Adrenal gland (tissue), 19 donors: ENCODE measurements at places on chromosomes 16 and 17. TPM values are rescaled to one million over a fixed set of nuclear protein-coding genes. Genes with fewer than 3 reads are reported as not detected.

GRCh38 chr16:52545898-52546266 is 1.1 kb downstream of the TOX3 start:
- no peaks in the 10 kb centered on the region for H3K36me3 ChIP-seq
- H3K27me3 ChIP-seq = peaks cover 34% of the 10 kb centered on the region
- no peak overlapping the region for H3K4me3 ChIP-seq
- DNase-seq = no peak
- H3K4me1 ChIP-seq = no peaks in the 10 kb centered on the region
- H3K27ac ChIP-seq = no peak overlapping the region

GRCh38 chr17:50550661-50551432 is 3.9 kb downstream of the SPATA20 start:
- H3K27ac ChIP-seq = peak overlapping the region; percentile 46
- no peaks in the 10 kb centered on the region for H3K27me3 ChIP-seq
- H3K4me3 ChIP-seq = no peak overlapping the region
- H3K36me3 ChIP-seq = no peaks in the 10 kb centered on the region
- peaks cover 9% of the 10 kb centered on the region for H3K4me1 ChIP-seq

The RNF222 gene
- not detected for total RNA-seq

GRCh38 chr17:83046448-83047181 is 32.8 kb upstream of the METRNL start:
- no peaks in the 10 kb centered on the region for H3K4me1 ChIP-seq
- no peak overlapping the region for H3K27ac ChIP-seq
- DNase-seq = peak; percentile 21
- H3K36me3 ChIP-seq = no peaks in the 10 kb centered on the region

DNA sequence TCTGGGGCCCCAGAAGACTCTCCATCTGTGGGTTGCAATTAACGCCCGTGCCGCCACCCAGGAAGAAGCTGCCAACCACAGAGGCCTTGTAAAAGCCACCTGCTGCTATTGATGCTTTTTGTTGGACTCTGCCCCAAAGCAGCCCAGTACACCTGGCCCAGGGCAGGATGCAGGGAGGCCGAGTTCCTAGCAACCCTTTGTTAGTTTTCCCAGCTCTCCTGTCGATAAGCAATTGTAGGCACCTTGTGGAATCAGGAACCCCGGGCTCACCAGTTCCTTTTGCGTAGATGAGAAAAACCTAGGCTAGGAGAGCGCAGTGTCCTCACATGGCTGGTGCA is 103.3 kb downstream of the ABCC6 start:
- no peaks in the 10 kb centered on the region for H3K27me3 ChIP-seq
- peaks cover 22% of the 10 kb centered on the region for H3K36me3 ChIP-seq
- peak overlapping the region; percentile 31 for H3K27ac ChIP-seq
- H3K4me1 ChIP-seq = no peaks in the 10 kb centered on the region
- no peak overlapping the region for H3K4me3 ChIP-seq

The CDK10 gene
- 71.5 TPM for total RNA-seq

- no peak overlapping the region for H3K4me3 ChIP-seq
- H3K27me3 ChIP-seq = no peaks in the 10 kb centered on the region
- no peaks in the 10 kb centered on the region for H3K4me1 ChIP-seq
- DNase-seq = peak; percentile 85
- peak overlapping the region; percentile 87 for H3K27ac ChIP-seq
Observed at GRCh38 chr16:1002399-1003166, 21.0 kb downstream of the SOX8 start.

The SOST gene
- total RNA-seq = not detected

The LPO gene
- not detected for total RNA-seq

DNA sequence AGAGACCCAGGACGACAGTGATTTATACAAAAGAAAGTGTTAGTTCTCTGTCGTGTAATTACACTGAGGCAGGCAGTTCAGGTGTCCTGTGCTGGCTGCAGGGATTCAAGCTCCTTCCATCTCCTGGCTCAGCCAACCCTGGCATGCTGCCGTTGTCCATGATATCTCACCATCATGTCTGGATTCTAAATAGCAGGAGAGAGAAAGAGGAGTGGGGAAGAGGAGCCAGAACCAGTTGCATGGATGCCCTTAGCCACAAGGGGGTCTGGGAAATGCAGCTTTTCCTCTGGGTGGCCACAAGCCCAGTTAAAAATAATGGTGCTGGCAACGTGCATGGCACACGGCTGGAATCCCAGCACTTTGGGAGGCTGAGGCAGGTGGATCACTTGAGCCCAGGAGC is 9.7 kb downstream of the C16orf54 start:
- H3K4me3 ChIP-seq = no peak overlapping the region
- peaks cover 9% of the 10 kb centered on the region for H3K27me3 ChIP-seq
- H3K4me1 ChIP-seq = no peaks in the 10 kb centered on the region
- H3K27ac ChIP-seq = no peak overlapping the region
- DNase-seq = no peak

The PERCC1 gene
- not detected for total RNA-seq

GRCh38 chr17:67245694-67246402 is 852 bp upstream of the HELZ start:
- DNase-seq = peak; percentile 36
- peak overlapping the region; percentile 78 for H3K4me3 ChIP-seq
- H3K27me3 ChIP-seq = no peaks in the 10 kb centered on the region
- peak overlapping the region; percentile 63 for H3K27ac ChIP-seq
- peaks cover 27% of the 10 kb centered on the region for H3K4me1 ChIP-seq
- no peaks in the 10 kb centered on the region for H3K36me3 ChIP-seq

DNA sequence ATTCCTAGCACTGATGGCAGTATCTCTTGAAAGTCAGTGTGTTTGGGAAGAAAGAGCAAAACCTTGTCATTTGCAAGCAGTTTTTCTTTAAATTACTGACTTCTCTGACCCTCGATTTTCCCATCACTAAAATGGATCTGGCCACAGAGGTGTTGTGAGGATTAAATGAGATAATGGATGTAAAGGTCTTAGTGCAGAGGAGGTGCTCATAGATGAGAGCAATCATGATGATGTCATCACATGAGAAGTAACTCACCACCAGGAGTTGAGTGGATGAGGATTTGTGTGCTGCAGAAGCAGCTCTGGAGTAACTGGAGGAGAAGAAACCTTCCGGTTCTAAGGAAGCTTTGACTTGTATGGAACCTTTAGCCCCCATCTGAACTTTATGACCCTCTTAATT is 30.6 kb downstream of the PITPNM3 start:
- no peak for DNase-seq
- no peaks in the 10 kb centered on the region for H3K36me3 ChIP-seq
- no peak overlapping the region for H3K27ac ChIP-seq
- no peaks in the 10 kb centered on the region for H3K4me1 ChIP-seq
- no peaks in the 10 kb centered on the region for H3K27me3 ChIP-seq
- no peak overlapping the region for H3K4me3 ChIP-seq

- no peaks in the 10 kb centered on the region for H3K36me3 ChIP-seq
- H3K4me3 ChIP-seq = no peak overlapping the region
- no peak overlapping the region for H3K27ac ChIP-seq
- no peaks in the 10 kb centered on the region for H3K27me3 ChIP-seq
Observed at GRCh38 chr17:50027881-50028735, 27.8 kb upstream of the ITGA3 start.

- no peaks in the 10 kb centered on the region for H3K27me3 ChIP-seq
- H3K4me1 ChIP-seq = peaks cover 28% of the 10 kb centered on the region
- H3K36me3 ChIP-seq = no peaks in the 10 kb centered on the region
- no peak overlapping the region for H3K4me3 ChIP-seq
Observed at GRCh38 chr16:14121142-14121541, 50.0 kb downstream of the MRTFB start.

GRCh38 chr17:7903154-7904103 is 12.7 kb downstream of the RNF227 start:
- H3K36me3 ChIP-seq = peaks cover 100% of the 10 kb centered on the region
- no peaks in the 10 kb centered on the region for H3K4me1 ChIP-seq
- peak; percentile 72 for DNase-seq
- no peaks in the 10 kb centered on the region for H3K27me3 ChIP-seq

GRCh38 chr16:21991621-21992020 is 9.3 kb downstream of the PDZD9 start:
- H3K4me1 ChIP-seq = no peaks in the 10 kb centered on the region
- no peaks in the 10 kb centered on the region for H3K36me3 ChIP-seq
- no peak overlapping the region for H3K4me3 ChIP-seq
- H3K27me3 ChIP-seq = no peaks in the 10 kb centered on the region

GRCh38 chr17:82586576-82587233 is 61.5 kb downstream of the WDR45B start:
- peaks cover 34% of the 10 kb centered on the region for H3K36me3 ChIP-seq
- no peak overlapping the region for H3K27ac ChIP-seq
- peaks cover 13% of the 10 kb centered on the region for H3K4me1 ChIP-seq
- H3K27me3 ChIP-seq = no peaks in the 10 kb centered on the region
- no peak overlapping the region for H3K4me3 ChIP-seq

DNA sequence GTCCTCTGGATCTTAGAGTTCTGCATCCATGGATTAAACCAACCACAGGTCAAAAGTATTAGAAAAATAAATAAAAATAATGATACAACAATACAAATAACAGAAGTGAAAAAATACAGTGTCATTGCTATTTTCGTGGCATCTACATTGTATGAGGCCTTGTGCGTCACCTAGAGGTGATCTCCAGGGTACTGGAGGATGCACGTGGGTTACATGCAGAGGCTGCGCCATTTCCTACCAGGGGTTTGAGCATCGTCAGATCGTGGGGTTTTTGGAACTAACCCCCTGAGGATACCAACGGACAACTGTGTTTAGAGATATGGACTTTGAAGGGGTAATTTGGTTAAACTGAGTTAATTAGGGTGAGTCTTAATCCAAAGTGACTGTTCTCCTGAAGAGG is 224.7 kb downstream of the ENGASE start:
- H3K27ac ChIP-seq = no peak overlapping the region
- H3K4me3 ChIP-seq = no peak overlapping the region
- DNase-seq = no peak
- H3K36me3 ChIP-seq = no peaks in the 10 kb centered on the region
- H3K4me1 ChIP-seq = no peaks in the 10 kb centered on the region
- H3K27me3 ChIP-seq = peaks cover 15% of the 10 kb centered on the region

The TBC1D28 gene
- total RNA-seq = not detected

GRCh38 chr17:58276423-58276822 is 4.3 kb downstream of the MPO start:
- DNase-seq = no peak
- no peak overlapping the region for H3K27ac ChIP-seq
- no peaks in the 10 kb centered on the region for H3K36me3 ChIP-seq
- no peak overlapping the region for H3K4me3 ChIP-seq
- peaks cover 4% of the 10 kb centered on the region for H3K27me3 ChIP-seq

DNA sequence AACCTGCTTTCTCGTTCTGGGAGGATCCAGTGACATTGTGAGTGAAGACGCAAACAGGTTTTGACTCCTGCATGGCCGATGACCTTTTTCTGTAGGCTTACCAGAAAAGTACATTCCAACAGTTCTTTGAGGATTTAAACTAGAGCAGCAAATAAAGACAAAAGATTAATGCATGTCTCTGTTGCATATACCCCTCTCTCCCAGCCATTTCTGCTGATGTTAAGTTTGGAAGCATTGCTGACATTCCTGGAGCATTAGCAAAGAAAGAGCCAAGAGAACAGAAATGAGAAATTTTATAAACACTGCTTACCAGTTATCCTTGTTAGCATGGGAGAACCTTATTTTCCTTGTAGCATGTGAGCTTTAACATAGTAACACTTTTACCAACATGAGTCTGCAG is 49.3 kb downstream of the SIAH1 start:
- DNase-seq = no peak
- H3K4me1 ChIP-seq = no peaks in the 10 kb centered on the region
- no peak overlapping the region for H3K27ac ChIP-seq
- no peak overlapping the region for H3K4me3 ChIP-seq
- no peaks in the 10 kb centered on the region for H3K27me3 ChIP-seq

DNA sequence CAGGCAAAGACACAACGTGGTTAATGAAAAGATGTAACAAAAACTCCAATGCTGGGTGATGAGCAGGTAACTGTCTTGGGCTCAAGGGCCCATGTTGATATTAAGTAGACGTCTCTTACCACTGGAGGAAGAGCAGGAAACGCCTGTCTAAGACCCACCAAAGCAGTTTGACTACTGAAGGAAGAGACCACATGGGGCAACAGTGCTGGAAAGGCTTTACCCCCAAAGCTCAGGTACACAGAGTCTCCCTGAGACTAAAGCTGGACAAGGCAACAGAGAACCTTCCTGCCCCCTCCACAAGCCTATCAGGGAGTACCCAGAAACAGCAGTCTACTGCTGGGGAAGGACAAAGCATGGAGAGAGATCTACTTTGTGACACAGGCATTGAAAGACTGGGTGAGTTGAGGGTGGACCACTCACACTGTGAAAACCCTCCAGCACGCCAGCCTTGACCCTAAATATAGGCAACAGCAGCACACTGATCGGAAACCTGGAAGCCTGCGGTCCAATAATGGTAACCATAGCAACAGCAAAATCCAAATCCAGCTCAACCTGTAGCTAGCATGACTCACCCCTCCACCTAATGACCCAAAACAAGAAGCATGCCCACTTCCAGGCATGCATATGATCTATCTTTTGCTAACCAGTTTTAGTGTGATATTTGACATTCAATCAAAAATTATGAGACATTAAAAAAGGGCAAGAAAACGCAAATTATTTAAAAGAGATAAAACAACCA is 270.5 kb upstream of the SDK2 start:
- no peaks in the 10 kb centered on the region for H3K4me1 ChIP-seq
- no peak for DNase-seq
- H3K36me3 ChIP-seq = no peaks in the 10 kb centered on the region

- H3K27me3 ChIP-seq = no peaks in the 10 kb centered on the region
- H3K4me1 ChIP-seq = peaks cover 18% of the 10 kb centered on the region
- H3K36me3 ChIP-seq = no peaks in the 10 kb centered on the region
- H3K4me3 ChIP-seq = no peak overlapping the region
- no peak overlapping the region for H3K27ac ChIP-seq
Observed at GRCh38 chr16:17371299-17371698, 99.5 kb downstream of the XYLT1 start.

GRCh38 chr16:3400446-3400778 is 392 bp downstream of the ZSCAN32 start:
- DNase-seq = no peak
- H3K4me1 ChIP-seq = peaks cover 17% of the 10 kb centered on the region
- no peaks in the 10 kb centered on the region for H3K27me3 ChIP-seq
- peak overlapping the region; percentile 82 for H3K27ac ChIP-seq
- peaks cover 14% of the 10 kb centered on the region for H3K36me3 ChIP-seq

DNA sequence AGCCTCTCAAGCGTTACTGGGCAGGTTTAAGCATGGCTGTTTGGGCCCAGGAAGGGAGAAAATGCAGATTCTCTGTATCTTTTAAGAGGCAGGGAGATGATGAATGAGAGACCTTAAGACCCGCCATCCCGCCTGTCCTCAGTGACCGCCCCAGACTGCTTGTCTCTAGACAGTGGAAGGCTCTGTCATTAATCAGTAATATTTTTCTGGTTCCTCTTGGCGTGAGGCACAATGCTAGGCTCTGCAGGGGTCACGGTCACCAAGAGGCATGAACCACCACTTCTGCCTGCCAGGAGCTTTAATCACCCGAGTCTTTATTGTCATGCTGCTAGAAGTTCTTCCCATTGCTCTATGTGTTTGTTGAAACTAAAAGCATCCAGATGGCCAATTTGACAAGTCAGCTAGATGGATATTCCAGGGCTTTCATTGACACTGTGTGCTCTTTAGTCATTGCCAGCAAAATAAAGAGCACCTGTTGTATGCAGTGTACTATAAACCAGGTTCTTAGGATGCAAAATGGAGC is 3.2 kb downstream of the SLC6A2 start:
- no peak overlapping the region for H3K27ac ChIP-seq
- no peak overlapping the region for H3K4me3 ChIP-seq
- no peaks in the 10 kb centered on the region for H3K4me1 ChIP-seq
- H3K27me3 ChIP-seq = peaks cover 33% of the 10 kb centered on the region
- DNase-seq = no peak
